NCI-H2029 treated with DMSO at 0.1 percent for 48 hours (cell line): ENCODE measurements at places on chromosomes 1 and 21.

DNA sequence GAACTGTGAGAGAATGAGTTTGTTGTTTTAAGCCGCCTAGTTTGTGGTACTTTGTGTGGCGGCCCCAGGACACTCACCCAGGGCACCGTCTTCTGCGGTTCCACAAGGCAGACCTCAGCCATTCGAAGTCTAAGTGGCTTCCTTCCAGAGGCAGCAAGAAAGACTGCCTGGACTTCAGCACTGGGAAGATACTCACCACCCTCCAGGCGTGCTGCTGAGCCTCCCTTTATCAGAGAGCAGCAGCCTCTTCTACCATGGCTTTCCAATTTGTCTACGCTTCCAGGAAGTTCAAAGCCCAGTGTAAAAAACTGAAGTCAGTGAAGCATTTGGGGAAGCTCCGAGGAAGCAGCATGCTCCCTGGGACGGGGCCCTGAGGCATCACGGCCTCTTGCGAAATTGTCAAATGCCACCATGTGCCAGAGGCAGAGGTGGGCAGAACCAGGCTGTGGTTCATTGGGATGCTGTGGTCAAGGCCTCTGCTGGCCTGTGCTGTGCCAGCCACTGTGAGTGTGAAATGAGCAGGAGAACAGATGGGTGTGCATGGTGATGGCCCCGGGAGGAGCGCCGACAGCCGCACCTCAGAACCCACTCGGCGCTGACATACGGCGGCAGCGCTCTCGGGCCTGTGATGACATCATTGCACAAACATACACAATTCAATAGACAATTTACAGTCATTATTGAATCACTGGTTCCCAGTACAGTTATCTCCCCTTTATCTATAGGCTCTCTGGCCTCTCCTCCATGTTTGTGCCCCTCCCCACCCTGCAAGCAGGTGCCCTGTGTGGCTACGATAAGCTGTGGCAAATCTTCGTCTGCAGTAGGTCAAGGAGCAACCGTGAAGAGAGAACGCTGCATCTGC lies 110.4 kb downstream of the PDE9A start:
- no peak for DNase-seq

DNA sequence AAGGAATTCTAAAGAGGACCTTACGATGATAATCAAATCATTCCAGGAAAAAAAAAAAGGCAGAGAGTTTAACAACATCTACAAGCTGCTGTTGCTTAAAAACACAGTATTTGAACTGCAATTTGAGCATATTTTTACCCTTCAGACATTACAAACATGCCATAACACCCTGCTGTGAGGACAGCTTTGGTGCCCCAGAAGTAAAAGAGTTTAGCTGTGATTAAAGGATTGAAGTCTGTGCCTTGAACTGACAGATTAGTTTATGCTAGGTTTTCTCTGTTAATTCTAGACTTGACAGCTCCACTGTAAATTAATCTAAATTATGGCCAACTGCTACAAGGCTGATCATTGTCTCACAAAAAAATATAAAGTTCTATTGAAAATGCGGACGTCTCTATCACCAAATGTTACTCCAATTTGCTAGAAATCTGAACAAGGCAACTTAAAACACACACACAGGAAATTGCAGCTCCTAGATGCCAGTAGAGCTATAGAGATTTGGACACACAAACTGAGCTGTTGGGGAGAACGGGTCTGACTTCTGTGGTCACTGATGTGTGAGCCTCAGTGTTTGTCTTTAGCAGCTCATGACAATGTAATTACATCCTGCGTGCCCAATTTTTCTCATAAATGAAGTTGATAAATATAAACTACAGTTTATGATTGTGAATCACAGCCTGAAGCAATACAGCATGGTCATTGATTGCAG lies 217.9 kb downstream of the NTNG1 start:
- DNase-seq, result no peak

GRCh38 chr1:243595527-243596210 lies 254.4 kb downstream of the AKT3 start:
- DNase-seq, result no peak

GRCh38 chr1:8794605-8795004 lies 22.8 kb downstream of the RERE start:
- peak; percentile 69 for DNase-seq

- DNase-seq, result no peak
Observed at GRCh38 chr1:111793923-111794322, 38.2 kb downstream of the DDX20 start.
